A549 (cell line): ENCODE measurements at places on chromosomes 5 and 9.

- no peak for DNase-seq
Measured at GRCh38 chr5:159533197-159533596, 202.9 kb upstream of the IL12B start.

GRCh38 chr5:152306386-152306785 is 98.7 kb downstream of the NMUR2 start:
- no peak for DNase-seq

DNA sequence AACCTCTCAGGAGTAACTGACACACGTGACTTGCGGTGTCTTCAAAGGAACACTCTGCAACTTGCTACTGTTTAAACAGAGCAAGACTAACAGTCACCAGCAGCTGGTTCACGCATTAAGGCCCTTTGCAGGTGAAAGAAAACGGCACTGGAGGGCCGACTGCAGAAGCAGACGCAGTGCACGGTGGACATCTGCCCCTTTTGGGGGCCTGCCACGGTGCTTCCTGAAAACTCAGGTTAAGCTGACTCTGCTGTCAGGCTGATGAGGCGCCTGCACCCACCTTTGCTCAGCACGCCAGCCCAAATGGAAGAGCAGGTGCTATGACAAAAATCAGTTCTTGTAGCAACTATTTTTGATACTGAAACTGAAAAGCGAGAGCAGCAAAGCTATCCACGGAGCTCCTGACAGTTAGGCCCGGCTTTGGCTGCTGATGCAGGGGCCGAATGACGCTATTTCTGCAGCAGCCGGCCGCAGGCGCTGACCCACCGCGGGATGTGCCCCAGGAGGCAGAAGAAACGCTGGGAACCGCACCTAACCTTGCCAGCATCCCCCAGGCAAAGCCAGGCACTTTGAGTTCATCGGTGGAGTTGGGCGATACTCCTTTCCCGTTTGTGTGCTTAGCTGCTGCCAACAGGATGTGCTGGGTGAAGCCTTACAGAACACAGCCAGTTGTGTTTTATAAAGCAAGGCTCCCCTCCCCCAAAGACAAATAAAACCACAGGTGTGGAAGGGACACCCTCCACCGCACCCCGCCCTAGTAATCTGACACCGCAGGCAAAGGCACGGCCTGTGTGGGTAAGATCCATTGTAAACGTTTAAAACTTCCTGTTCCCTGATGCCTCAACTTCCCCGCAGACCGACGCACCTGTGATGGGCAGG is 21.1 kb upstream of the TERT start:
- no peak for DNase-seq

DNA sequence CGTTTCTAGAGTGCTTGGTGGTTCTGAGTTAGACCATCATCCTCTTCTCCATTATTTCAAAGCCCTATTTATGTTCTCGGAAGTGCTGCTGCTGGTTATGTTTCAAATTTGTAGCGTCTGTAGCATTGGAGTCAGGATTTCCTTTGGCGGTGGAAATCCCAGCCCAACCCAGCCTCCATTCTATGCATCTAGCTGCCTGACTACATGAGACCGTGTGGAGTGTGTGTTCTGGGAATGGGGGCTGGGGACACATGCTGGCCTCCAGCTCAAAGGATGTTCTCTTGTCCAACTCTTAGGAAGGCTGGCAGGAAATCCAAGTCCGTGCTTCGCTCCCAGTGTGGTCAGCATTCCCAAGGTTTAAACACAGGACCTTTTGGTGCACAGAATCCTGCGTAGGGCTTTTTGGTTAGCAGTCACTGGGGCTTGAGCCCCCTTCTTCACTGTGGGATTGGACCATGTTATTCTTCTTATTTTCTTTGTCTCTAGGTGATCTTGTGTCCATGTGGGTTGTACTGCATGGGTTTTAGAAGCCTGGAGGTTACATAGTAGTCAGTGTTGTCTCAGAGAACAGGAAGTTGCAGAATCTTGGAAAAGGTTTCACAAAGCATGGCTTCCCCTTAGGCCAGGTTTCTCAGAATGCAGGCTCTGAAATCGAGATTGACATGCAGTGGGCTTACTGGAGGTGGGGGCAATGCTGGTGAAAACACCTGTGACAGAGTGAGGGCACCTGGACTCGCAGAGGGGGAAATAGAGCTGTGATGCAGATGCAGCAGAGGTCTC is 132.2 kb downstream of the ARHGAP26 start:
- DNase-seq = no peak

- DNase-seq = peak; percentile 48
Measured at GRCh38 chr9:136312436-136312835, 8.5 kb upstream of the CCDC187 start.

DNA sequence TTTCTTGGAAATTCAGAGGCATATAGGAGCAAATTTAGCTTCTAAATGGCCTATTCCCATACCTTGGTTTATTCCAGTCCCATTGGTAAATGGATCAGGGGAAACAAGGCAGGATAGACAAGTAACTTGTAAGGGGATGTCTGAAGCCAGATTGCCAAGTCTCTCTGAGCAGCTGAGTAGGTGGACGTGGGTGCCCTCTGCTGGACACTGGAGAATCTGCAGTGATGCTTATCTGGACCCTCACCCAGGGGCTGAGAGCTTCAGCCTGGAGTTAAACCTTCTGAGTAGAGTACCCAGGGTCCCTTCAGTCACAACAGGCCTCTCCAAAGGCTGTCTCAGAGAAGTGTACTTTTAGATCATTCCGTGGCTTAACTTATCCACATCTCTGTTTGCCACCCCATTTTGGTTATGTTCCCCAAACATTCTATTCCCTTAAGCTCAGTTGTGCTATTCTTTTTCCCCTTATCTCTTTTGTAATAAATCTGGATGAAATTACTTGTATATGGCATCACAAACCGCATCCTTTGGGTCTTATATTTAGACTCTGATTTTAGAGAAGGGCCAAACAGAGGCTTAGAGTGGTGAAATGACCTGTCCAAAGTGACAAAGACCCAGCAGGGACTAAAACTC is 218.3 kb upstream of the GLRA1 start:
- peak; percentile 60 for DNase-seq

GRCh38 chr9:75892216-75892911 is 1.9 kb downstream of the PCSK5 start:
- DNase-seq = peak; percentile 22

GRCh38 chr5:181198905-181199519 is 6.0 kb downstream of the TRIM7 start:
- DNase-seq = no peak

DNA sequence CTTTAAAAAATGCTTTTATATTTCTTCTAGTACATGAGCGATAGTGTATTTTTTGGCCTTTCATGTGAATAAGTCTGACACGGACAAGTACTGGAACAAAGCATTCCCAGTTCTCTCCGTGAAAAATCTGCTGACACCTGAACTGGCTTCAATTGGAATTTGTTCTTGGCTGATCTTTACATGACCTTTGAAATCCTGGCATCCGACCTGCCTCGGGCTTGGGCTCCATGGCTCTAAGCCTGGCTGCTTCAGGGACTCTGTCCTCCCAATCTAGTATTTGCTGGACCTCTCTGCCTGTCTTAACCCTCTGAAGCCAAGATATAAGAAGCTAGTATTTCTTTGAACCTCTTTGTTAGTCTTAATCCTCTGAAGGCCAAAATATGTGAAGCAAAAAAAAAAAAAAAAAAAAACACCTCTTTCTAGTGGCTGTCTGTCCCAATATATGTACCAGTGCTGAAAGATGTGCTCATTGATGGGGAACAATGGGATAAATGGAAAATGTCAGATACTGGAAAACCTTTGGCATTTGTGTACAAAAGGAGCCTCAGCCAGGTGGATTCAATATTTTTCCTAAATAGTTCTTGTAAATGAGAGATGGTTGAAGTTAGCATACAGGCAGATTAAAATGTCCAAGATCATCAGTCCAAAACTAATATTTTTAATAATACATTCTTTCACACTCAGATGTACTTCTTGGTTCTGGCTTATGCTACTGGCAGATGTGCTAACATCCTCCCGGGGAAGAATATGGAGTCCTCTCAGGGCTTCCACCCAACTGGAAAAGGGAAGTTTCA is 470.6 kb downstream of the TUSC1 start:
- no peak for DNase-seq

- no peak for DNase-seq
Measured at GRCh38 chr9:3001311-3001710, 157.4 kb upstream of the PUM3 start.

- DNase-seq = no peak
Measured at GRCh38 chr9:14186096-14186495, 127.8 kb downstream of the NFIB start.

DNA sequence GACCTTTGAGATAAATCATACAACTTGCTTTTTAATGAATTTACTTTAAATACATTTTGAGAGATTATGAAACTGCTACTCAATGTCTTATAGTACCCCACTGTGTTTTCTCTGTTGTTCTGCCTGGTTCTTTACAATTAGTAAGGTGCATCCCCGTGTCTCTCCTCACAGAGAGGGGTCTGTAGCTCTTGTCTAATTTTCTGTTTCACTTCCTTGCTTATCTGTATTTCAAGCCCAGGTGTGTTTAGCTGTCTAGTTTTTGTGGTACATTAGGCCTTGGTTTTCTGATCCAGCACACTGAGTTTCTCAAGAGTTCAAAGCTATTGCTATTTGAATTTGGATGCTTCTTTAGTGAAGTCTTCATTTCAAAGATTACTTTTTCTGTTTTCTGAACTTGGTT is 105.1 kb downstream of the MAST4 start:
- no peak for DNase-seq

- DNase-seq = peak; percentile 61
Measured at GRCh38 chr5:159262472-159262858, 625 bp upstream of the UBLCP1 start.

- DNase-seq = peak; percentile 54
Measured at GRCh38 chr9:124770359-124771020, 621 bp downstream of the NR6A1 start.

DNA sequence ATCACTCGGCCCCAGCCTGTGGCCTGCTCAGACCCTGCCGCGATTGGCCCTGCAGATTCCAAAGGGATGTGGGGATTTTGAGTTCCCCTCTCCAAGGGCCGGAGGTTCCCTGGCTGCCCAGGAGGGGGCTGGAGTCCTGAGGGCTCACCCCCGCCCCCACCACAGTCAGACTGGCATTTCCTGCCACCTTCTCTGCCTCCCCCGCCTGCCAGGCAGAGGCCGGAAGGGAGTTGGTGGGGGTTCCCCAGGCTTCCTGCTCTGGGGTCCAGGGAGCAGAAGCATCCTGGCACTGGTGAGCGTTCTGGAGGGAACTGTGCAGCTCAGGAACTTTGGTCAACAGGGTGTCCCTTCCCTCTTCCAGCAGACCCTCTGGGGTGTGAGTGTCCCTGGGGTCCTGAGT is 70.6 kb downstream of the RXRA start:
- DNase-seq = no peak

DNA sequence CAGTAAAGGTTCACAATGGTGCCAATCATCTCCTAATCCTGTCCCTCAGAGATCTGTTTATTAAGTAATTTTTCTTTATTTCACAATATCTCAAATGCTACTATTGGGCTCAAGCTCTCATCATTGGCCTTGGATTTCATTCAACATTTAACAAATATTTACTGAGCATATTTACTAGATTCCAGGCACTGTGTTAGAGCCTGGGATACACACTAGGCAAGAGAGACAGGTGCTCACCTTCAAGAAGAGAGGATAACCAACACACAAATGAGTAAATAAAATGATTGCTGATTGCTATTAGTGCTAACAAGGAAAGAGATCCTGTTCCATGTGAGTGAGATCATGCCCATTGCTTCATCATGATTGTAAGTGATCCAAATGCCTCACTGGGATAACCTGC is 27.4 kb downstream of the PPP2R2B start:
- no peak for DNase-seq

DNA sequence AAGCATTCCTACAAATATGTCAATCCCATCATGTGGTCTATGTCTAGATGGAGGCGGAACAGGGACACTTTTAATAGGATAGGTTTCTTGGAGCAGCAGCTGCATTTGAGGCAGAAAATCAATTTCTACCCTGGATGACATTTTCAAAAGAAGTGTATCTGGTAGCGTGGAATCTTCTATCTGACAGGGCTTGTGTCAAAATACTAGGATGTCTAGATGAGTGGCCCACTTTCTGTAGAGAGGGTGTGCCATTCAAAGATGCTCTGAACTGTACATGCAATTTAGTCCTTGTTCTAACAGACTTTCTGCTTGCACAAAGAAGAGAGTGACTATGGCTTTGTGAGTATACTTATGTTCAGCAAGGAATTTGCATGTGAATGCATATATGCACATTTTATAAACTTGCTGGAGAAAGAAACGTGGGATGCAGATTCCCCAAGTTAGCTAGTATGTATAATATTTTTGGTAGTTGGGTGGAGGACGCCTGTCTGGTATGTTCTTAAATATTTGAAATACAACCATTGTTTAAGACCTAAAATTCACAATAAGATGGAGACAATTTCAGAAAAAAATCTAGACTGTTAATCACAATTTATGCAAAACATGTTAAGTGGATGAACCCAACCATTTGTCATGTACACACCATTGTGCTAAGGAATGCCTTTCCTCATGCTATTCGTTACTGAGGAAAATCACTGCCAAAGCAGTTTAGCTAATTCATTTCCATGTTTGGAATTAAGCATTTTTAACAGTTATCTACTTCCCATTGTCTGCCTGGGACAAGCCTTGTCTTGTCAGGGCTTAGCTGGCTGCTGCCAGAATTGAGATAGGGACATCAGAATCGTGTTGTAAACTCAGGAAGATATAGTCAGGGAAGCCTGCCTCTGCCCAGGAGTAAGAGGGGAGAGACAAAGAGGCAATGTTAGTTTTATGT is 129.1 kb upstream of the MEF2C start:
- no peak for DNase-seq
